ENCODE measurements at places on chromosomes 5 and 9.

GRCh38 chr5:101278917-101279316, 375.8 kb upstream of the ST8SIA4 start:
- DNase-seq = no peak

- DNase-seq = no peak
These were observed 13.1 kb upstream of the NCS1 start for GRCh38 chr9:130159057-130159456.

GRCh38 chr9:16515207-16515606, 355.3 kb downstream of the BNC2 start:
- no peak for DNase-seq

GRCh38 chr9:93306081-93306480, 122.1 kb downstream of the WNK2 start:
- peak; percentile 29 for DNase-seq

DNA sequence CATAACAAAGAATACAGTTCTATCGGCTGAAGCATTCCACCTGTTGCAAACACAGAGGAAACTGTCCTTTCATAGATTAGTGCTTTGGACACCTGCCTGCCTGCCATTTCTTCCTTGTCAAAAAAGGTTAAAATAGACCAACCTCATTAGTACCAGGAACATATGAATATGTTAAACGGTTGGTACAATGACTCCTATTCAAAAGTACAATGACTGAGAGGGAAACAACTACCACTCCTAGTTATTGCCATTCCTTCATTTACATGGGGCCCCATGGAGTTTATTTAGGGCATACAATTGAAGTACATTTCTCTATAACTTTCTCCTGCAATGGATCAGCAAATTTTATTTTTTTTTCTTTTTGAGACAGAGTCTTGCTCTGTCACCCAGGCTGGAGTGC, 77.4 kb upstream of the PIP5K1B start:
- no peak for DNase-seq
